ENCODE measurements at places on chromosomes 12 and 14.

- no peak for DNase-seq
Observed at GRCh38 chr12:78118036-78118435, 287.3 kb downstream of the NAV3 start.

DNA sequence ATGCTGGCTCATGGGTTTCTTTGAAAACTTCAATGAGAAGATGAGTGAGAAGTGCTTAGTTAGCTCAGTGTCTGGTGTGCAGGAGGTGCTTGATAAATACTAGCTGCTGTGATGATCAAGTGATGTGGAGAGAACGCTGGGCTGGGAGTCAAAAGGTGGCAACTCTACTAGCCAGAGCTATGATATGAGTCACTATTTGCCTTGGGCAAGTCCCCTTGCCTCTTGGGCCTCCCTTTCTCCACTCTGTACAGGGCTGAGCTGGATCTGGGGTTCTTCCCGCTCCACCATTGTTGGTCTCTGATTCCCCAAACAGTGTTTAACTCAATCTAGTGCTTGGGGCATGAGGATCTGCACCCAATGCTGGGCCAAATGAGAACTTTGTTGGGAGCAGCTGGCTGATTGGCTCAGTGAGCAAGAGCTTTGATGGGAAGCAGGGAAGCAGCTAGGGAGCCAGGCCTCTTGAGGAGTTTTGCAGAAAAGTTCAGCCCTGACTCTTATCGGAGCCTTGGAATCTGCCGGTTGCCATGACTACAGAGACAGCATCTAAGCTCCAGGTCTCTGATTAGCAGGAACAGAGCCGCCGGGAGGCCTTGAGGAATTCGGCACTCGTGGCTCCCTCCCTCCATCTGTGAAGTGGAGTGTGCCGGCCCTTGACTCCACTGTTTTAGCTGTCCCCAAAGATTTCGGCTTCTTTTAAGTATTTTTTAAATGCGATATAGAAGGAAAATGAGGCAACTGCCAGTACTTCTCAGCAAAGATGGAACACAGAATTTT lies 82.1 kb upstream of the HSPB8 start:
- no peak for DNase-seq

GRCh38 chr12:110742096-110742717 lies 484 bp downstream of the PPP1CC start:
- DNase-seq, result no peak

DNA sequence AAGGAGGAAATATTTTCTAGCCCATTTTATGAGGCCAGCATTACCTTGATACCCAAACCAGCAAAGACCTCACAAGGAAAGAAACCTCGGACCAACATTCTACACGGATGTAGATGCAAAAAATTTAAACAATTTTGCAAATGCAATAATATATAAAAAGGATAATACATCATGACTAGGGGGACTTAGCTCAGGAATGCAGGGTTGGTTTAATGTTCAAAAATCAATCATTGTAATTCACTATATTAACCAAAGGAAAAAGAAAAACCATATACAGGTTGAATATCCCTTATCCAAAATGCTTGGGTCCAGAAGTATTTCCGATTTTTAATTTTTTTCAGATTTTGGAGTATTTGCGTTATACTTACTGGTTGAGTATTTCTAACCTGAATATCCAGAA lies 33.0 kb downstream of the TPCN1 start:
- DNase-seq, result no peak

DNA sequence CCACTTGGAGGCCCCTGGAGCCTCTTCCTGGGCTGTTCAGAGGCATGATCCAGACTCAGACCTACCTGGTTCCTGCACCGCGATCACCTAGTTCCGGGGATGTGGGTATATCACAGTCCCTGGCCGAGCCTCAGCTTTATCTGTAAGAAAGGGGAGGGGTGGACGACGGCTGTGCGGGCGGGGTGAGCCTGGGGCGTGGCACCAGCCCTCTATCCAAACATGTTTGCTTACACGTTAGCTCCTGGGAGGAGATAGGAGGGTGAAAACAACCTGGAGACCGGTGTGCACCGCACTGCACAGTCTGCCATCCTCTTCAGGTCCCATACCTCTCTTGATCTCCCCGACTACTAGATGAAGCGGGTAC lies 1.2 kb downstream of the ANKRD9 start:
- DNase-seq, result peak; percentile 27

- no peak for DNase-seq
Observed at GRCh38 chr12:31714406-31715271, 14.2 kb downstream of the AMN1 start.

- no peak for DNase-seq
Observed at GRCh38 chr14:32883188-32883587, 55.5 kb upstream of the NPAS3 start.

DNA sequence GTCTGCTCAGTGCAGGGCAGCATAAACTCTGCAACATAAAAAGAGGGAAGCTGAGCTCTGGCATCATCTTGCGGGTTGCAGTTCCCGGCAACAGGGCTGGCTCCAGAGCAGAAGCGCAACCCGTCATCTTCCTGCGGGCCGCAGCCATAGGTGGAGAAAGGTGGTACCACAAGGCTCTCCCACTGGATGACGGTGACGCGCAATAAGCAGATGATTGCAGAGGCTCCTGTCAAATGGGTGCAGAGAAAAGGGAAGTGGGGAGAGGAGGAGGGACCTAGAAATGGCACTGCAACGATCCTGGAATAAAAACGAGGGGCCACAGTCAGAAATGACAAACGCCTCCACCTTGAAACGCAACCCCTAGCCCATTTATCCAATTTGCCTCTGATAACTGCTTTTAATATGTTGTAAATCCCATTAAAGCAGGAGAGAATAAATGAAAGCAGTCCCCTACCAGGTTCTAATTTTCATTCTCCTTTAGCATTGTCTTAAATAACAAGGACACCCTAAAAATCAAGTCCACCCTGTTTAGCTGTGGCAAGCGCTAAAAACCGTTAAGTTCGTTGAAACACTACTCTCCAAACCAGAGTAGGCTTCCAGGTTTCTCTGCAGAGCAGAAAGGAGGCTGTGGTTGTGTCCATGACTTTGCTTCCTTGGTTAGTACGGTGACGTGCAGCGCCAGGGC lies 30.9 kb upstream of the TUBA1C start:
- DNase-seq, result no peak

DNA sequence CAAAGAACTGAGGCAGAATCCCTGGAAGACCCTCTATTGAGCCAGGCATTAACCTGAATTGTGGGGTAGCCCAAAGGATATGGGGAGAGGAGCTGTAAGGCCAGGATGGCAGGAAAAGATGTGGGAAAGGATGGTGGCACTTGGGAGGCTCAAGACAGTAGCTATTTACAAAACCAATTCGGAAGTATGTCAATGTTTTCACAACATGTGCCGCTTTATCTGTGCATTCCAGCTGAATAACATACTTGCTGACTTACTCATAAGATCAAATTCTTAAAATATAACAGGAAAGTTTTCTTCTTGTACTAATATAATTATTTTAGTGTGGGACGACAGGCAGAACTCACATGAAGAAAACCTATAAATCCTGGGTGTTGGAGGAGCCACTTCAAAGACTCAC lies 10.6 kb downstream of the BBS10 start:
- no peak for DNase-seq

DNA sequence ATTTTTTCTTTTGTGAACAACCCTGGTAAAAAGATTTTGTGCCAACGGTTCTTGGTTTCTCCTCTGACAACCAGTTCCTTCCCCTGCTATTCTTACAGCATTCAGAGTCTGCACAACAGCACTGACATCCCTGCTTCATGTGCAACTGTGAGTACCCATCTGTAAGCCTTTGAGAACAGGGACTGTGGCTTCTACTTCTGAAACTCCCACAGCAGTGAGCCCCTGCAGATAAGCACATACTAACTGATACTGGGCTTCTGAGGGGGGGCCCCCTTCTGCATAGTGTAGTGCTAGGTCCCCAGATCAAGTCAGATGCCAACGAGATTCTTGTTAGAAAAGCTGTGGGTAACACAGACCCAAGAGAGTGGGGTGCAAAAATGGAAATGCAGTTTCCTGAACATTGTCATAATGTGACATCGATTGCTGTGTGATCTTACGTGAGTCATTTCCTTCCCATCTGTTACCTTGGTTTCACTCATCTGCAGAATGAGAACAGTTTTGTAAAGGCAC lies 11.1 kb upstream of the NINJ2 start:
- peak; percentile 50 for DNase-seq

- no peak for DNase-seq
Observed at GRCh38 chr12:77796775-77797174, 33.9 kb upstream of the NAV3 start.

- DNase-seq, result no peak
Observed at GRCh38 chr12:130166306-130166705, 4.0 kb downstream of the FZD10 start.

GRCh38 chr14:74610866-74611649 lies 979 bp downstream of the LTBP2 start:
- no peak for DNase-seq

- no peak for DNase-seq
Observed at GRCh38 chr14:72560889-72561493, 332.9 kb downstream of the DPF3 start.

GRCh38 chr12:22529281-22530060 lies 14.9 kb downstream of the C2CD5 start:
- peak; percentile 41 for DNase-seq

DNA sequence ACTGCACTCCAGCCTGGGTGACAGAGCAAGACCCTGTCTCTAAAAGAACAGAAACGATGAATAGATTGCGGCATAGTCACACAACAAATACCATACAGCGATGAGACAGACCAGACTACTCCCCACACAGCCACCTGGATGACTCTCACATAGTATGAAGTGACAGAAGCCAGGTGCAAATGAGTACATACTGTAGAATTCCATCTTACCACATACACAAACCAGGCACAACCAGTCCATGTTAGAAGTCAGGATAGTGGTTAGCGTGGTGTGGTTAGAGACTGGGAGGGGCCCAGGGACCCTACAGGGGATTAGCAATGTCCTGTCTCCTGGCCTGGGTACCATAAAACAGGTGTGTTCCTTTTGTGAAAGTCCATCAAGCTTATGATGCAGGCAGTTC lies 53.8 kb downstream of the FAM222A start:
- DNase-seq, result no peak

DNA sequence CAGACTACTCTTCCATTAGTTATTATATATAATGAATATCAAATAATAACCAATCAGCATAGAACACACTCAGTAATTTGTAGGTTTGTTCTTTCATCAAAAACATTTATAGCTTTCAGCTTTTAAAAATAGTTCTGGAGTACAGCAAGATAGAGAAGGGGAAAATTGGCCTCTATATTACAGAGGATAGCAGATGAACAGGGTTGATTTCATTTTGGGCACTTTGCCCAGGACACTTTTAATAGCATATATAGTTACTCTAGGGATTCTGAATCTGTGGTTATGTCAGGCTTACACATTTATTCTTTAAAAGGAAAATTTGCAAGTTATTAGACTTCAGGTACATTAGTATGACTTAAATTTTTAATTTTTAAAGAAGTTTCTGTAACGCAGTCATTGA lies 52.6 kb downstream of the IFT81 start:
- no peak for DNase-seq

- no peak for DNase-seq
Observed at GRCh38 chr14:61802010-61802568, 39.9 kb downstream of the SNAPC1 start.

- DNase-seq, result no peak
Observed at GRCh38 chr12:16719713-16720416, 113.9 kb upstream of the LMO3 start.

DNA sequence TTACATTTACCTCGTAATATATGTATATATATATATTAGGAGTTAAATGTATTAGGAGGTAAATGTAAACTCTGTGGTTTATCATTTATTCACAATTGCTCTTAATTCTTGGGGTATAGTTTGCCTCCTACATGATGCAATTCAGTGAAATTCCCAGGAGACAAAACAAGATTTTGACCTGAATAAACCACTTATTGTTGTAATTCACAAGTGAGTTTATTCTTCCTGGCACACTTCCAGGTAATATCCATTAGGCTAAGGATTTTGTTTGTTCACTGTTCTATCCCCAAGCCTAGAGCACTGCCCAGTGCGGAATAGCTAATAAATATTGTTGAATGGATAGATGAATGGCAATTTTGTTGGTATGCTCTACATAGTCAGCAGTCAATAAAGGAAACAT lies 3.0 kb downstream of the SMIM10L1 start:
- no peak for DNase-seq

- no peak for DNase-seq
Observed at GRCh38 chr12:7090222-7090998, 1.8 kb downstream of the C1R start.

DNA sequence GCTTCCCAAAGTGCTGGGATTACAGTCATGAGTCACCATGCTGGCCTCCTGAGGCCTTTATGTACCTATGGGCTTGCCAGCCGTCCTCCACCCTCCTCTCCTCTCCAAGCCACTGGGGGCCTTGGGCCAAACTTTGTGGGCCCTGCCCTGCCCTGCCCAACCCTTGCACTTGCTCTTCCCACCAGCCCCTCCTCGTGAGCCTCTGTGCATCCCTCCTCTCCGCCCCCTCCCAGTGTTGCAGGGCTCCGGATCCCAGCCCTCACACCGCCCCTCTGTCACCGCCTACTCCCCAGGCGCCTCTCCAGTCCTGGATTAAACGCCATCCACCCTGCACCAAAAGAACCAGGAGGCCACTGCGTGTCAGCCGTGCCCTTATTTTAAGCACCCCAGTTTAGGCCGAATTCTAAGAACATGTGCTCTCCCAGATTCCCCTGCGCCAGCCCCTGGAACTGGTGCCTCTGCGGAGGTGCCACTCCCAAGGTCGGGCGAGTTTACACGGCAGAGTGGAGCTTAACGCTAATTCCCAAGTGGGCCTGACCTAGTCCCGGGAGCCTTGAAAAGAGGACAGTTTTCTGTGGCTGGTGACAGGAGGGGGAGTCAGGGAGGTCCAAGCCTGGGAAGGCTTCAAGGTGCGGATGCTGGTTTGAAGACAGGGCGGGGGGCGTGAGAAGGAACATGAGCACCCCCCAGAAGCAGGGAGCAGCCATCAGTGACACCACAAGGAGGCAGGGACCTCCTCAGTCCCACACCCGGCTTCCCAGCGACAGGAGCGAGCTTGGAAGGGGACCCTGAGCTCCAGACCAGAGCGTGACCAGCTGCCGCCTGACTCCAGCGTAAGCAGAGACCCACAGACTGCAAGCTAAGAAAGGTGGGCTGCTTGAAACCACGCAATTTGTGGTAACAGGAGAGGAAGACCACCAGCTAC lies 21.2 kb upstream of the CDCA4 start:
- DNase-seq, result no peak

- DNase-seq, result no peak
Observed at GRCh38 chr12:58253663-58254062, 312.3 kb downstream of the ATP23 start.

- DNase-seq, result no peak
Observed at GRCh38 chr14:78576437-78577166, 406.4 kb downstream of the NRXN3 start.

DNA sequence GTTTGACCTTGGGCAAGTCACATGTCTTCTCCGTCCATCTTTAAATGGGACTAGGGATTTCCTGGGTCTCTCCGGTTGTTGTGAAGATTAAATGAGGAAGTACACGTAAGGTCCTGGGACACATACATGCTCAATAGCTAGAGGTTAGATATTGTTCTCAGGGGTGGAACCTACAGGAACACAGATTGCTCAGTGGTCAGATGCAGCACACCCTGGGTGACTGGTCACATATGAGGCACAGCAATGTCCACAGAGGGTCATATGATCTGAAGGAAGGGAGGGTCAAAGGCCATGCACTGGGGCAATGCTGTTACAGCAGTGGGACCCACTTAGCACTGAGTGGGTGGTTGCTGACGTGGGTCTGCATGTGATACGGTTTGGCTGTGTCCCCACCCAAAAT lies 11.4 kb upstream of the SLC8B1 start:
- DNase-seq, result no peak

- no peak for DNase-seq
Observed at GRCh38 chr14:72613231-72613974, 280.5 kb downstream of the DPF3 start.

GRCh38 chr14:61476754-61477410 lies 155.5 kb downstream of the PRKCH start:
- DNase-seq, result peak; percentile 89
